ENCODE measurements at places on chromosomes 6 and 20. TPM values are rescaled to one million over a fixed set of nuclear protein-coding genes. Genes with fewer than 3 reads are reported as not detected.

SFT2D1 gene
- total RNA-seq: 43.9 TPM

TNF gene
- not detected for total RNA-seq

CPNE5 gene
- total RNA-seq: 0.06 TPM

SLC17A3 gene
- not detected for total RNA-seq

HLA-B gene
- total RNA-seq: 468 TPM

ALDH5A1 gene
- total RNA-seq: 1.6 TPM

LINC00237 gene
- total RNA-seq: not detected
